ENCODE measurements at places on chromosomes 12 and 14.

- DNase-seq: no peak
These were observed 30.6 kb upstream of the C2CD5 start for GRCh38 chr12:22574921-22575320.

DNA sequence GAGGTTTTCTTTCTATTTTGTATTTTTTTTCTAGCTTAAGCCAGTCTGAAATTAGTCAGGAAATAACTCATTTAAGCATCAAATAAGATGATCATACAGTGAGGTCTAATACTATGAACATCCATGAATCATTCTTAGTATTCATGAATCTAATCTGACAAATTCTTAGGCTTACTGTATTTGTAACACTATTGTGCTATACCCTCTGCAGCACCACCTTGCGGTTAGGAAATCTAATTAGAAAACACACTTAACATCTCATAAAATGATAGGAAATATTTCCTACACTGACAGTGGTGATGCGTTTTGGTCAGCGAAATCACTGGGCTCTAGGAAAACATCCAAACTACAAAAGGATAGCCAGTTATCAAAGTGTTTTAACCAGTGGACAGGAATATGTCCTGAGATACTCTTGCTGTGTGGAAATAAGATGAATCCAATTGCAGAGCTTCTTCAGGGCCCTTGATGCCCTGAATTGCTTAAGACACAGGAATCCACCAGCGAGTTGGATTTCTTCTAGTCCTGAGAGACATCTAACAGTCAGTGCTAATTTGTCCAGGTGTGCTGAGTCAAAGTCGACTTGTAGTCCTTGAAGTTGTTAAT, 109.3 kb upstream of the MYF6 start:
- DNase-seq: no peak

GRCh38 chr14:74563586-74564159, 48.4 kb downstream of the LTBP2 start:
- DNase-seq: no peak

DNA sequence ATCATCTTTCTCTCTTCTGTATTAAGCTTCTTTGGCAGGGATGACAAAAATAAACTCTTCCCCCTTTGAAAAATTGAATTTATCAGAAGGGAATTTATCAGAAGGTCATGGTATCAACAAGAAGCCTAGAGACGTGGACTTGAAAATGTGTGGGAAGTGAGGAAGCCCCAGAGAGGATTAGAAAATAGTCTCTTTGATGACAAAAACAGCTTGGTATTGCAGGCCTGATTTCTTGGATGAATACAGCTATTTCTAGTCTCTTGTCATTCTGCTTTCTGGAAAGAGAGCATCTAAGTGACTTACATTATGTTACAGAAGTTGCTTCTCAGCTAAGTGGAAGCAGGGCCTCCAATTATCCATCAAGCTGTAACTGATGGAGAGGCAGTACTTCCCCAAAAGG, 111.1 kb downstream of the KITLG start:
- no peak for DNase-seq

DNA sequence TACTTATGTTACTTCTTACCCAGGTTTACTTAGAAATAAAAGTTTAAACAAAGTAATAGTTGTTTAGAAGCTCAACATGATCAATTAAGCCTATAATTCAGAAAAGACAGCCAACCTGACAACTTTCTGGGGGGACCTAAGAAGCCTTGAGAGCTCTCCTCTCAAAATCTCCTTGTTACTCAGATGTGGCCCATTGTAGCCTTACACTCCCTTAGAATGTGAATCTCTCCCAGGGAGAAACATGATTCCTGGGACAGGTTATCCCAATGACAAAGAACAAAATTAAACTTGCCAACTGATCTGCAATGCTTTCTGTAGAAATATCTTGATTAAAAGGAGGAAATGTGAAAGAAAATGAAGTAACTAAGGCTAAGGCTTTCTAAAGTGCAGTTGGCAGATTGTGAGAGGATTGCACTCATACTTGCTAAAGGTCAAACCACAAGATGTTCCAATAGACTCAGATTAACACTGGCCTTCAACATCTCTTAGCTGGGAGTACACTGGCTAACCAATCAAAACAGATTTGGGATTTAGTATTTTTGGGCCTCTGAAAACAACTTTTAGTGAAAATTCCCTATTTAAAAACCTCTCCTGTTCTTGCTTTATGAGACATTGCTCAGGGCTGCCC, 72.3 kb upstream of the TMX1 start:
- DNase-seq: no peak

Data from activated naive CD4-positive, alpha-beta T cell treated with anti-CD3 and anti-CD28 coated beads, Interleukin-2, amount 50 U/mL, for 16 hours (primary cell).